ENCODE measurements at places on chromosomes 11 and 22. TPM values are rescaled to one million over a fixed set of nuclear protein-coding genes. Genes with fewer than 3 reads are reported as not detected.

OR52D1 gene
- not detected for total RNA-seq

DNA sequence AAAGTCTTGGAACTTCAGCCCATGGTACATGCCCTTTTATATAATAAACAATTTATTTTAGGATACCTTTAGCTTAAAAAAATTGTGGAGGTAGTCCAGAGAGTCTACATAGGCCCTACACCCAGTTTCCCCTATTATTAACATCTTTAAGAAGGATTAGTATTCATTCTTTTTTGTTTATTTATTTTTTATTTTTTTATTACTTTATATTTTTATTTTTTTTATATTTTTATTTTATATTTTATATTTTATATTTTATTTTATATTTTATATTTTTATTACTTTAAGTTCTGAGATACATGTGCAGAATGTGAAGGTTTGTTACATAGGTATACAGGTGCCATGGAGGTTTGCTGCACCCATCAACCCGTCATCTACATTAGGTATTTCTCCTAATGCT is 15.9 kb upstream of the ABTB2 start:
- no peak overlapping the region for H3K27ac ChIP-seq
- no peaks in the 10 kb centered on the region for H3K4me1 ChIP-seq
- no peak for DNase-seq
- no peak overlapping the region for H3K4me3 ChIP-seq

GSTT2B gene
- 14.1 TPM for total RNA-seq

- DNase-seq, result no peak
- H3K36me3 ChIP-seq, result no peaks in the 10 kb centered on the region
- H3K4me3 ChIP-seq, result no peak overlapping the region
Observed at GRCh38 chr11:92141159-92141558, 83.5 kb upstream of the FAT3 start.

GRCh38 chr22:43798492-43798891 is 13.6 kb downstream of the EFCAB6 start:
- H3K36me3 ChIP-seq, result no peaks in the 10 kb centered on the region
- H3K4me1 ChIP-seq, result no peaks in the 10 kb centered on the region
- no peaks in the 10 kb centered on the region for H3K27me3 ChIP-seq
- DNase-seq, result no peak
- no peak overlapping the region for H3K27ac ChIP-seq

GRCh38 chr22:24138649-24139420 is 42.5 kb upstream of the SUSD2 start:
- no peaks in the 10 kb centered on the region for H3K36me3 ChIP-seq
- H3K4me1 ChIP-seq, result peaks cover 11% of the 10 kb centered on the region
- H3K27ac ChIP-seq, result no peak overlapping the region
- H3K4me3 ChIP-seq, result no peak overlapping the region

KRTAP5-1 gene
- total RNA-seq, result not detected

GRCh38 chr11:68212421-68213134 is 518 bp downstream of the KMT5B start:
- H3K36me3 ChIP-seq, result no peaks in the 10 kb centered on the region
- no peaks in the 10 kb centered on the region for H3K27me3 ChIP-seq
- H3K4me3 ChIP-seq, result peak overlapping the region; percentile 75
- peak; percentile 78 for DNase-seq
- H3K27ac ChIP-seq, result peak overlapping the region; percentile 96
- peaks cover 16% of the 10 kb centered on the region for H3K4me1 ChIP-seq

C11orf16 gene
- total RNA-seq, result not detected
